NCI-H2107 (cell line): ENCODE measurements at places on chromosomes 12 and 14.

DNA sequence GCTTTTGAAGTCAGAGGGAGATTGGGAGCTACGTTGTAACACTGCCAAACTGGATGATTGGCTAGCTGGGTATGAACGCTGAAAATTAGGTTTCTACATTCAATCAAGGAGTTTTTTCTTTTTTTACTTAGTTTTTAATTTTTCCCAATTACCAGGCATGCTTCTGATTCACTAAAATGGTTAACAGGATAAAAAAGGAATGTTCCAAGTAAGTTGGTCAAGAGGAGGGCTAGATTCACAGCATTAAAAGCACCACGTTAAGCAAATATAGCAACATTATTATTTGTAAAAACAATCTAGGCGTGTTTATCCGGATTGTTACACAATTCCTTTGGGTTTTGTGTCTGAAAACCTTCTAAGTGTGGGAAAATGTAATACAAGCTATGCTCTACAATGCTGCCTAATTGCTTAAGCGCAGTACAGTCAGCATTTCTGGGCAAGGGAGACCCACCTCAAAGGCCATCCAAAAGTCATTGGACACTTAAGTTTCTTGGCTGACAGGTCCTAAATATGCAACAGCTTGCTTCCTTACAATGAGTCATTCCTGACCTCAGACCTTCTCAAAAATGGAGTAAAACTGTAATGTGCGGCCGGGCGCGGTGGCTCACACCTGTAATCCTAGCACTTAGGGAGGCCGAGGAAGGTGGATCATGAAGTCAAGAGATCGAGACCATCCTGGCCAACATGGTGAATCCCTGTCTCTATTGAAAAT, 1.2 kb downstream of the RPLP0 start:
- no peak for DNase-seq

DNA sequence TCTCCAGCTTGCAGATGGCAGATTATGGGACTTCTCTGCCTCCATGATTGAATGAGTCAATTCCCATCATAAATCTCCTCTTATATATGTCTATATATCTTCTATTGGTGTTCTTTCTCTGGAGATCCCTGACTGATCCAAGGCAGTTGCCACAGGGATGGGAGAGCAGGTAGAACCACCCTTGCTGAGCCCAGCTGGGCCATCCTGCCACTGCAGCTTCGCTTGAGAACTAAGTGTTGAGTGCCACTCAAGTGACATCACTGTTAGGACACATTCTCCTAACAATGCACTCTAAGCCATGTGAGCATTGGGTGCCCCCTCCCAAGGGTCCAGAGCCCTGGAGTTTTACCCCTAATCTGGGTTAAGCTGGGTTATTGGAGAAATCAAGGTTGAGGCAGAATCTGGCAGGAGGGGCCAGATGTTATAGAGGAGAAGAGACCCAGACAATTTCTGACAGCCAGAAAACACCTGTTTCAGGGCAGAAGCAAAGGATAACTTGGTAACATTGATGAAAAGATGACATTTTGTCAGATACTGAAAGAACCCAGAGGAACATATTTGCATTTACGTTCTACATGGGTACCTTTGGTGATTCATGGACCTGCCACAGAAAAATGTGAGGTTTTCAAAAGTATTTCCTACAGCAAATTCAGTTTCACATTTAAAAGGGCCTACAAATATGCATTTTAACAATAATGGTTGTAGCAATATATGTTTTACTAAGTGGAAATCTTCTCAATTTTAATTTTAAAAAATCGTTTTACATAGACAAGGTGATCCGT, 57.2 kb upstream of the MAX start:
- no peak for DNase-seq

DNA sequence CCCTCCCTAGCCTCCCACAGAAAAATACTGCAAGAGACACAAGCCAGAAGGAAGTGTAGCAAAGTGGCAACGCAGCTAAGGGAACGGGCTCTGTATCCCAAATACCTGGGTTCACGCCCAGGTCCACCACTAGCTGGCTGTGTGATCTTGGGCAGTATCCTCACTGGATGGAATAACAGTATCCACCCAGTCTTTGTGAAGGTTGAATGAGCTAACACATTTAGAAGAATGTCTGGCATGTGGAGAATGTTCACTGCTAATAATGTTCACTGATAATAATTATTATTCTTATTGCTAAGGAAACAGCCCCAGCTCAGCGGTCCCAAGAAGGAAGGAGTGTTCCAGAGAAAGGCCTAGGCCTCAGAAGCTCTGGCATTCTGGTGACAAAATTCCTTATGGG, 70.9 kb downstream of the VWF start:
- no peak for DNase-seq

DNA sequence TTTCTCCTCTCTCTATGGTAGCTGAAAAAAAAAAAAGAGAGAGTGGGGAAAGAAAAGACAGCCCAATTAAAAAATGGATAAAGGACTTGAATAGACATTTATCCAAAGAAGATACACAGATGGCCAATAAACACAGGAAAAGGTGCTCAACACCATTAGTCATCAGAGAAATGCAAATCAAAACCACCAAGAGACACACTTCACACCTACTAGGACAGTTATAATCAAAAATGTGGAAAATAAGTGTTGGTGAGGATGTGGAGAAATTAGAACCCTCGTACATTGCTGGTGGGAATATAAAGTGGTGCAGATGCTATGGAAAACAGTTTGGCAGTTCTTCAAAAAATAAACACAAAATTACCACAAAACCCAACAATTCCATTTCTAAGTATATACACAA, 172.4 kb upstream of the GRIN2B start:
- DNase-seq = no peak

DNA sequence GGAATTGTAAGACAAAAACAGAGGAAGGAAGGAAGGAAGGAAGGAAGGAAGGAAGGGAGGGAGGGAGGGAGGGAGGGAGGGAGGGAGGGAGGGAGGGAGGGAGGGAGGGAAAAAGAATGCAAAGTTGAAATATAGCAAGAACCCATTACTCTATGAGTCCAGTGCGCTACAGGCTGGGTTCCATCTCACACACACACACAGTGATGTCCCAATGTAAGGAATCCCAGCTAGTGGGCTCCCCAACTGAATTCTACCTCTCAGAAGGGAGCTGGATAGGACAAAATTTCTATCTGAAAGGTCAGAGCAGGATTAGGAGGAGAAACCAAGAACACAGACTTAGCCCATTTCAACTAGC, 173.4 kb downstream of the DAD1 start:
- DNase-seq = no peak

- DNase-seq = peak; percentile 73
These were observed 16.4 kb downstream of the LRCOL1 start for GRCh38 chr12:132593938-132594358.

DNA sequence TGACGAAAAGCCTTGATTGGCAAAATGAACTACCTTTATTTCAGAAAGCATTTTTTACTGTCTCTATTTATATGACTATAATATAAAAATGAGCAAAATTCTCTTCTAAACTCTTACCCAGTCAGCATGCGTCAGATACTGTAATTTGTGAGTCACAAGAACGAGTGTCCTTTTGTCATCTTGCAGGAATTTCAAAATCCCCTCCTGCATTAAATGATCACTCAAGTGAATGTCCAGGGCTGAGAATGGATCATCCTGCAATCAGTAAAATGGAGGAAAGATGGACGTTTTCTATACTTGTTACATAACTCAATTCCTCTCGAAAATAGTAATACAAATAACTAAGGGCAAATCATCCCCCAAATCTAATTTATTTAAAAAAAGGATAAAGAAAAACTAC, 77.7 kb upstream of the KCNJ8 start:
- no peak for DNase-seq

DNA sequence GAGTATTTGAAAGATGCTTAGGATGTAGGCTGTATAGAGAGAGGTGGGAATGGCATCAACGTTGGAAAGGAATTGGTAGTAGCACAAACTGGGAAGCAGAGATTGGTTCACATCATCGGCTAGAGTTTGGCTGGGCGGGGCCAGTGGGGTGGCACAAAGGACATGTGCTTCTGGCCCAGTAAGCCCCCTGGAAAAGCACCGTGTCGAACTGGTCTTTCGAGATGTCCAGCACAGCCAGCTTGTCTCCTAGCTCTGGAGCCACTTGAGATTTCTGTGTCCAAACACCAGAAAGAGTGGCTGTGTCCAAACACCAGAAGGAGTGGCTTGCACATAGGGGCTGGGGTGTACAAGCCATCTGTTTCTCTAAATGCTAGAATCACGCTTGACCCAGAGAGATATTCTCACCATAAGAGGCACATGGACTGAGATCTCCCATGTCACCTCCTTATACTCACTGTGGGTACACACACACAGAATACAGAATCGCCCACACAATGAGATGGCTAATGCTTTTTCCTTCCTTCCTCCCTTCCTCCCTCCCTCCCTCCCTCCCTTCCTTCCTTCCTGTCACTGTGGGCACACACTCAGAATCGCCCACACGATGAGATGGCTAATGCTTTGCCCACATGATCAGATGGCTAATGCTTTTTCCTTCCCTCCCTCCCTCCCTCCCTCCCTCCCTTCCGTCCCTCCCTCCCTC, 41.8 kb upstream of the KCNK13 start:
- no peak for DNase-seq

DNA sequence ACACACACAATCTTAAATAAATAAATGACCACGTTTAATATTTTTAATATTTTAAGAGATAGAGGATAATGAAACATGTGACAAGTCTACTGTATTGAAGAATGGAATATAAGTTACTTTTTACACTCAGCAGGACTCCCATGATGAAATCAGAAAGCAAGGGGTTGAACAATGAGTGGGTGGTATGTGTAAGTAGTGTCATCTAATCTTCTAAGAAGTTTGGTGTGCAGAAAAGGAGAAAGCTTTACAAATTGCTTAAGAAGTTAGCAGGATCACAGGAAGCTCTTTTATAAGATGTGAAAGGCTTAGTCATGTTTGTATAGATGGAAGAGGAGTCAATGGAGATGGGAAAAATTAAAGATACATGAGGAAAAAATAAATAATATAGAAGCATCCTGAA, 47.8 kb downstream of the SLC15A5 start:
- no peak for DNase-seq

DNA sequence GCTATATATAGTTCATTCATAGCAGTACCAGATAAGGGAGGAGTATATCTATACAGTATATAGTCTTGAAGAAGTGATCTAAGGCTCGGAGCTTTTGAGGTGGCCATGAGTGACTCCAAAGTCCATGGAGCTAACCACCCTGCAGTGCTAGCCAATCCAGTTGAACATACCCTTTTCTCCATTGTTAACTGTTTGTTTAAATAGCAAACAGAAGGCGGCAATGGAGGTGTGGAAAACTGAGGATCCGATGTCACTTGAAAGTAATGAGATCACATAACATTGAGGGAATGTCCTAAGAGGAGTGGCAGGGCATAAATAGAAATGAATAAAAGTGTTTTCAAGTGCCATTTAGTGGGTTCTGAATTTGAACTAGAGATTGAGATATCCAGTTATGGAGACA, 12.4 kb upstream of the SNAPC1 start:
- peak; percentile 91 for DNase-seq

GRCh38 chr12:30357766-30358490, 337.7 kb downstream of the IPO8 start:
- no peak for DNase-seq

DNA sequence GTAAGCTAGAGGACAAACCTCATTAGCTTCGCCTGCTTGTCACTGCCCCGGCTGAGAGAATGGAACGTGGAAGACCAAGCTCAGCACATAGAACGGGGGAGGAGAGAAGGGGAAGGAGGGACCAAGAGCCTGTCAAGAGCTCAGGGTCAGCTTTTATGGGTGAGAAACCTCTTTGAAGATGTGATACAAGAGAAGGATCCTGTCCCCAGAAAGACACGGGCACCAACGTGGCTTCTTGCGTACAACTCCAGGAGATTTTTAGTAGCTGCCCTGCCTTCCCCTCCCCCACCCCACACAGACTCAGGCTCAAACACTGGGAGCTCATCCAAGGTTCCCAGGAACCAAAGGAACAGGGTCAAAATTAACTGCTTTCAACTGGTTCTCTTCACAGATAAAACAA, 34.7 kb downstream of the APPL2 start:
- no peak for DNase-seq

DNA sequence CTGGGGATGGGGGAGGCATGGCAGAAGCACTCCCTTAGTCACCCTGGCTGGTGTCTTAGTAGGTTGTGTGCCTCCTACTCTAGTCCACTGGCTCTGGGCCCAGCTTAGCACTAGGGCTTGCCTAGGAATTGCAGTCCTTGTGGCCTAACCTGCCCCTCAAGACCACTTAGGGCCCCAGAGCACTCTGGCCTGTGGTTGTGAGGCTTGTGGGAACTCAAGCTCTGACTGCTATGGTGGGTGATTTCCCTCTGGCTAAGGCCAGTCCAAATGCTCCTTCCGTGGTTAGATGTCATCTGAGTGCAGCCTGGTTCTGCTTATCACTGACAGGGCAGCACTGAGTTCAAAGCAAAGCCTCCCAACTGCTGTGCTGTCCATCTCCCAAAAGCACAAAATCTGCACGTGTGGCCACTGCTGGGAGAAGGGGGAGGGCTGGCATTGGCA, 20.2 kb downstream of the FGD4 start:
- DNase-seq = no peak

GRCh38 chr12:132238884-132239283, 90.5 kb downstream of the GALNT9 start:
- DNase-seq = no peak

DNA sequence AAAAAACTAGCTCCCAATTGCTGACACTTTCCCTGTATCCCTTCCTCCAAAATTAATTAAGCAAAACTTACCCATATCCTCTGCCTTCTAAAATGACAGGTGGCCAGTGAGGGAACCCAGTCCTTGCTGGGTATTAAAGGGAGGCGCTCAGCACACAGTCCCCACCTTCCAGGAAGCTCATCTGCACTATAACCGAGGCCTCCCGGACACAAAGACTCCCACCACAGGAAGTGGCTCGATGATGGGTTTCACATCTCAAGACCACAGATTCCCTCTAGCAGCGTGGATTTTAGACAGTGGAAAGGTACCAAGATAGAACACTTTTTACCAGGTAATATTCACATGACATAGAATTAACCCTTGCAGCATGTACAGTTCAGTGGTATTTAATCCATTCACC, 126.8 kb upstream of the NCOR2 start:
- no peak for DNase-seq

- DNase-seq = no peak
These were observed 61.8 kb downstream of the RCOR1 start for GRCh38 chr14:102654298-102654697.

DNA sequence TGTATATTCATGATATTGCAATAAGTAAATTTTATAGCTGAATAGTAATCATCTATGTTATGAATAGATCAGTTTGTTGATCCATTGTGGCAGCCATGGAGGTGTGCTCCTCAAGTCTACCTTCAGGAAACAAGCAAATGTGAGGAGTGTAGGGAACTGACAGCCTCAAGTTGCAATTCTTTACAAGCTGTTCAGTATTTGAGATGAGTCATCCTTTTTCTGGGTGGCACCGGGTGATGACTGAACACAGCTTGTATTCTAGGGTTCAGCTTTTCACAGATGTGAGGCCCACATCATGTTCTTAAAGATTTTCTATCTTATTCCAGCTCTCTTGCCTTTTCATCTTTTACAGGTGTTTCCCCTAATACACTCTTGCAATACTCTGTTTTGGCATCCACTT, 452.4 kb downstream of the KCNH5 start:
- DNase-seq = no peak

GRCh38 chr12:24741216-24741615, 207.7 kb downstream of the BCAT1 start:
- no peak for DNase-seq
